ENCODE measurements at places on chromosomes 6 and 20.

- no peak for DNase-seq
Observed at GRCh38 chr6:37554480-37554819, 54.8 kb upstream of the CCDC167 start.

DNA sequence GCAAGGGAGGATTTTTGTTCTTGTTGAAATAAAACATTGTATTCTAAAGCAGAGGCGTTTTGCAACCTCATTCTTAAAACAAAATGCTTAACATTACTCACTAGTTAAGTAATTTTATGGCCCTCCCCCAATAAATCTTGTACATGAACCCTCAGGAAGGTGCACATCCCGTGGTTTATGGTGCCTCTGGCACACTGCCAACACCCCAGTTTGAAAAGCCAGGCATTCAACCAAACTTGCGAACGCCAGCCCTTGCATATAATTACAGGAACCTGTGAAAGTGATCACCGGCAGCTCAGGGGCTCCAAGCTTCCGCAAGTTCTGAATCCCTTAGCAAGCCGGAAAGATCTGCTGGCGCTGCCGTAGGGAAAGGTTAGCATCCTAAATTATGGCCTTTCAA lies 1109.0 kb upstream of the FLRT3 start:
- DNase-seq, result peak; percentile 26

DNA sequence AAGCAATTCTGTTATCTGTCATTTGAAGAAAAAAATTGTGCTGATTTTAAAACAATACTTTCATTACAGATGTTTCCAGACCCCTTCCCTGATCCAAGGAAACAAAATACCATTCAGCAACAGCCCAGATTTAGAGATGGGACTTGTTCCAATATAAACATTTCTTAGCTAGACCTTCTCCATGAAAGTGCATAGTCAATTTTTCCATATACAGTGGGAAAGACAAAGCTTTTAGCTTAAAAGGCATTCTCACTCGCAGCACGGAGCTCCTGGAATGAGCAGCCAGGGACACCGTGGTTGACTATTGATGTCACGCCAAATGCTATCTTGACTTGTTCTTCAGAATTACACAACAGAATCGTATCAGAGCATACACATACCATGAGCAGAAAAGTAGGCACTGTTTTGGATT lies 21.5 kb downstream of the LAMA4 start:
- peak; percentile 82 for DNase-seq

- no peak for DNase-seq
Observed at GRCh38 chr6:111280445-111280955, 193.2 kb downstream of the SLC16A10 start.

All from muscle of arm (tissue), 14 donors.